ENCODE measurements at places on chromosomes 2 and 18.

DNA sequence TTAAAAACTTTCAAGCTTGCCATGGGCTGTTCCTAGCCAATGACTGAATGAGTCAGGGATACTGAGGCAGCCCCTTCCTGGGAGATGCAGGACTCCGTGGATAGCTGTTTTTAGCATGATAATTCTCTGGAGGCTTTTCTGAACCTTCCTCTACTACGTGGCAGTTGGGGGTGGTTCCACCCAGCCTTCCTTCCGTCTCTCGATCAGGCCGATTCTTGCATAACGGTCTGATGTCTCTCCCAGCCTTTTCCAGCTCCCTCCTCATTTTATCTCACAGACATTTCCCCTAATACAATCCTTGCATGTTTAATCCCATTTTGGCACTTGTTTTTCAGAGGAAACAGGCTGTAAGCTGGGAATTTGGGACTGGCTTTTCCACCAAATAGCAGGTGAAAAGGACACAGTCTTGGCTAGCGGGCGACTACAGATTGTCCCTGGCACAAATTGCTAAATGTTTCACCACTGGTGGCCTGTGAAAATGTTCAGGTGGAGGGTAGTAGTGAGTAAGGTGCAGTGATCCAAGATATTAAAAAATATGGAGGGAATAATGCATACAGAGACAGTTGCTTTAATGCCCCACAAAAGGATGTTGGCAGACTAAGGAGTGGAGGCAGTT, 21.0 kb upstream of the CTLA4 start:
- DNase-seq = no peak

GRCh38 chr2:84212611-84213314, 246.3 kb downstream of the SUCLG1 start:
- DNase-seq = no peak

- DNase-seq = no peak
Measured at GRCh38 chr2:200225951-200226350, 80.5 kb upstream of the SPATS2L start.

- DNase-seq = no peak
Measured at GRCh38 chr18:7545734-7546133, 21.4 kb upstream of the PTPRM start.

DNA sequence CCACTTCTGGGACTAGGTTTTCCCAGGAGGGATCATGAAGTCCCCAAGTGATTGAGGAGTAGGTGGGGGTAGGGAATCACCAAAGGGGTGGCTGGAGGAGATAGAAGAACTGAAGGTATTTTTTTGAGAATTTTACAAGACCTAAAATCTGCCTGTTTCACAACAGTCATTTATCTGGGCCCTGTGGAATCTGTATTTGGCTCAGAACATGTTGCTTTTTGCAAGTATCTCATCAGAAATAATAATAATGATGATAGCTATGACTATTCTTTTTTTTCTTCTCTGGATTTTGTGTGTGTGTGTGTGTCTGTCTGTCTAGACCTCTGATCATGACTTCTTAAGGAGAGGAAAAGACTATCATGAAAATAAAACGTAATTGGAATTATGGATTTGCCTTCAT, 13.9 kb downstream of the STON1 start:
- no peak for DNase-seq
